Spleen (tissue), 13 donors: ENCODE measurements at places on chromosomes 4 and X.

DNA sequence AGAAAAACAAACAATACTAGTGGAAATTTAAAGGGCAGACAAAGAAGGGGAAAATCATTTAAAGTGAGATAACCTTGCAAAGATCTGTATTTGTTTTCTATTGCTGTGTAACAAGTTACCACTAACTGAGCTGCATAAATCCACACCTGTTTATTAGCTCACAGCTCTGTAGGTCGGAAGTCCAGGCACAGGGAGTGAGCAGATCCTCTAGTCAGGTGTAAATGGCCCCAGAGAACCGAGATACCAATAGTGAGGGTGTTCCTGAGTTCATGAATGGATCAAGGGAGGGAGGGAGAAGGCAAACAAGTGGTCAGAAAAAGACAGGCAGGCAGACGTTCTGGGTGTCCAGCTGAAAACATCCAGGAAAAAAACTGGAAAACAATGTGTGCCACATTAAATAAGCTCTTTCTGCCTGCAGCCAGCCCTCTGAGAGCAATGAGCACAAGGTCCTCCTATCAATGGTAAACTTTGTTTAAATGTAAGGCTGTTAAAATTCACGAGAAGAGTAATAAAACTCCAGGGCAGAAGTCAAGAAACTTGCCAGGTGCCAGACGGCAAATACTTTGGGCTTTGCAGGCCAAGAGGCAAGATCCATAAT is 25.0 kb downstream of the ADGRA3 start:
- DNase-seq, result no peak

GRCh38 chrX:96971812-96972211 is 88.1 kb downstream of the RPA4 start:
- no peak for DNase-seq

DNA sequence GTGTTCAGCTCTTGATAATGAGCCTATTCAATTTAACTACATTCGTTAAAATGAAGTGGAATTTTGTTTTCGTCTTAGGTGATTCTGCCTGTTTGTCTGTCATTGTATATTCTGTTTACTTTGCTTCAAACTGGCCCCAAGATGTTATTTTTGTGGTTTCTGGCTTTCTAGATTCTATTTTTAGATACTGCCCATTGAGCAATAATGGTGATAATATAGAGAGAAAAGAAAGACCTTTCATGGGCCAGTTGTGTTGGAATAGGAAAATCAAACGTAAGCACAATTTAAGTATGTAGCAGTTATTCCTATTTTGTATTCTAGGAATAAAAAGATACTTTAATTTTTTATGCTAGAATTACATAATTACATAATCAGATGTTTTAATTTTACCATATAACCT is 4.0 kb downstream of the CDKN2AIP start:
- DNase-seq, result no peak

DNA sequence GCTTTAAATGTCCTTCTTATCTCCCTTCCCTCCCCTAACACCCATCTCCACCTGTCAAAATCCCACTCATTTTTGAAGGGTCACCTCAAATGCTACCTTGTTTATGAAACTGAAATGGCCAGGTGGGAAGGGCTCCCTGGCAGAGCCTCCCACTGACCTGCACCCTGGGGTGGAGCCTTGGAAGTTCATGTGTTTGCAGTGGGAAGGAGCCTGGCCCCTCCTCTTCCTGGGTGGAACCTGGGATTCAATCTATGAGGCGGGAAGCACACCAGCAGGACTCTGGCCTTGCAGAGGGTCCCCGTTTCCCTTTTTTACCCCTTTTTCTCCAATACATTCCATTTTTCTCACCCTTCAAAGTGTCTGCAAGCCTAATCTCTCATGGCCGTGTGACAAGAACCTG is 197.4 kb downstream of the ENOX2 start:
- DNase-seq, result no peak

GRCh38 chrX:43002526-43003203 is 224.7 kb upstream of the PPP1R2C start:
- DNase-seq, result no peak

DNA sequence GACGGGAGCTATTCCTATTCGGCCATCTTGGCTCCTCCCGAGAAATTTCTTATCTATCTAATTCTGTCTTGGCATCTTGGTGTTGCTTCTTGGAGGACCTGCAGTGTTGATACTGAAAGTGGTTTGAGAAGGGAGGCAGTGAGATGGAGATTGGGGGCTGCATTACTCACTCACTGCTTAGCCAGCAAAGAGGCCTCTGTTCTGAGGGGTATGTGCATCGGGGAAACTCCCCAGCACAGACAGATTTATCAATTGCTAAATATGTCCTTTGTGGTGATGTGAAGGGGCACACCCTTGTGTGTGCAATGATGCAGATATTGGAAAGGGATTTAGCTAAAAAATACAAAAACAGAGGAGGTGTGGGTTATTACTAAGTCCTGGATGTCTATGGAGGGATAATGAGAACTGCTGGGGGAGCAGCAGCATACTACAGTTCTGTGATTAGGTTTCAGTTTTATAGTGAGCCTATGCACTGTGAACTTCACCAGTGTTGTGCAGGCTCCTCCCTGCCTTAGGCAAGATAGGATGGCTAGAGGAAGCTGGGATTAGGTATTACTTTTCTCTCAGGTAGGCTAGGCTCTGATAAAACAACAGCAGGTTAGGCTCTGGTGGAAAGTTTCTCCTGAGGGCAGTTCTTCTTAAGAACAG is 279.0 kb downstream of the HS3ST1 start:
- DNase-seq, result no peak

DNA sequence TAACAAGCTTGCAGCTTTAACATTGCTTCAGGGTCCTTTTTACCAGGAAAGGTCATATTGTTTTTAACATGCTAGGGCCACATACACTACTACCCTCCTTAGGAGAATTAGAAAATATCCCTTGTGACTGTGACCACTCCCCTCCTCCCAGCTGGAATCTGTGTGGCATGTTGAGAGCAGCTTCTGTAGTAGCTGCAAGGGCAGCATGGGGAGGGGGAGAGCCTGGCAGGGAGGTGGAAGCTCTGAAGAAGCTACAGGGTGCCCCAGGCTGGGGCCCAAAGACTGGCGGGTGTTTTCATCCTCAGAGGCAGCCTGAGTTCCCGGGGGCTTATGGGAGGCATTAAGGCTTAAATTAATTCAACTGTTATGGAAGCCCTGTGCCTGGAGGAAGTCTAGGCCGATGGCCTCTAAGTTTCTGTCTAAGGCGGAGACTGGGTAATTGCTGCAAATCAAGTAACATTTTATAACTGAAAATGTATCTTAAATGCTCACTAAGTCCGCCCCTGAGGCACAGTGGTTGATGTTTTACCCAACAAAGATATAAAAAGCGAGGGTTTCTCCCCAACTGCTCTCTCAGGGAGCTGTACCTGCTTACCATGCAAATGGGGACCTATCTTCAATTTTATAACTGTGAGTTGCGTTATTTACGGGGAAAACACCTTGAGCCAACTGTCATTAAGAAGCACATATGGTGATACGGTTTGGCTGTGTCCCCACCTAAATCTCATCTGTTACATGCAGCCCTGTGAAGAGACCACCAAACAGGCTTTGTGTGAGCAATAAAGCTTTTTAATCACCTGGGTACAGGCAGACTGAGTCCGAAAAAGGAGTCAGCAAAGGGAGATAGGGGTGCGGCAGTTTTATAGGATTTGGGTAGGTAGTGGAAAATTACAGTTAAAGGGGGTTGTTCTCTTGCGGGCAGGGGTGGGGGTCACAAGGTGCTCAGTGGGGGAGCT is 37.4 kb upstream of the STS start:
- DNase-seq, result no peak

DNA sequence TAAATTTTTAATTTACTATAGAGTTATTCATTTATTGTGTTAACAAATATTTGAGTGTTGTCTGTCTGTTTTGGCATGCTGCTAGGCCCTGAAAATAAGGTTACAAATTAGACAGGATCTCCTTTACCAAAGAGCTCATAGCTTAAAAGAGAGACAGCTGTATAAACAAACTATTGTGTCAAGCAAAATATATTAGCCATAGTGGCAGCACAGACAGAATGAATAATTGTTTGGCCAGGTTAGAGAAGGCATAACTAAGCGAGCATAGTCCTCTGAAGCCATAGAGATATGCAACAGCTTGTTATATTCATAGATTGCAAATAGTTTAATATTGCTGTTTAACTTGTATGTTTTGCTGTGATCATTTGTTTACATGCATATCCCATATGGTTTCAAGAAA is 66.7 kb upstream of the NDUFC1 start:
- no peak for DNase-seq

DNA sequence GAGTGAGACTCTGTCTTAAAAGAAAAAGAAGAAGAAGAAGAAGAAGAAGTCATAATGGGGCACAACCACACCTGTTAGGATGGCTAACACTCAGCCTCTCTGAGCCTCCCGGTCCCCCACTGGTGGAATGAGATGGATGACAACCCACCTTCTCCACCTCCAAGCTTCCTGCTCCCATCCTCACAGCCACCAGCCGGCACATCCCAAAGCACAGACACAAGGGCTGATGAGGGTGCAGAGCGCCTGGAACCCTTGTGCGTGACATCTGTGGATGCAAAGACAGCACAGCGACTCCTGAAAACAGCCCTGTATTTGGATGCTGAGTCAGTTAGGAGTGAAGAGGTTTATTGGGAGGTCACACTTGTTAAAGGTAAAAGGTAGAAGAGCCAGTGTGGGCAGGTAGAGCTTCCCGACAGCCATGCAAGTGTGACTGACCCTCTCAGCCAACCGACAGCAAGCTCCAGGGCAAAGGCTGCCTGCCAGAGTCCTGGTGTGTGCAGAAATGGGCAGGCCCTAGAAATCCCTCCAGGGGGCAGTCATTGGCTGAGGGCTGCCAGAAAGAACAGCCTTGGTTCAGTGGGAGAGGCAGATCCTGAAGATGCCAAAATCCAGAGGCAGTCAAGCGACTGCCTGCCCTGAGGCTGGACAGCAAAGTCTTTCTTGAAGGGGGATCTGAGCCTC is 26.6 kb upstream of the MAN2B2 start:
- DNase-seq, result no peak

- no peak for DNase-seq
Measured at GRCh38 chrX:39427906-39428305, 626.6 kb downstream of the MID1IP1 start.

DNA sequence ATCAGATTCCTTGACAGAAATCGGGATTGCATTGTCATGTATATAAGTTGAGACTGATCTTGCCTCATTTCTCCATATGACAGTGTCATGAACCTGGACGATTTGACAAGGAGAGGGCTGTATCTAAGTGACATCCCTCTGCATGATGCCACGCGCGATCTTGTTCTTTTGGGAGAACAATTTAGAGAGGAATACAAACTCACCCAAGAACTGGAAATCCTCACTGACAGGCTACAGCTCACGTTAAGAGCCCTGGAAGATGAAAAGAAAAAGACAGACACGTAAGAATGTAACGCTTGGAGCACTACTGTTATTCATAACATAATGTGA is 40.9 kb downstream of the GUCY1B1 start:
- DNase-seq, result no peak

DNA sequence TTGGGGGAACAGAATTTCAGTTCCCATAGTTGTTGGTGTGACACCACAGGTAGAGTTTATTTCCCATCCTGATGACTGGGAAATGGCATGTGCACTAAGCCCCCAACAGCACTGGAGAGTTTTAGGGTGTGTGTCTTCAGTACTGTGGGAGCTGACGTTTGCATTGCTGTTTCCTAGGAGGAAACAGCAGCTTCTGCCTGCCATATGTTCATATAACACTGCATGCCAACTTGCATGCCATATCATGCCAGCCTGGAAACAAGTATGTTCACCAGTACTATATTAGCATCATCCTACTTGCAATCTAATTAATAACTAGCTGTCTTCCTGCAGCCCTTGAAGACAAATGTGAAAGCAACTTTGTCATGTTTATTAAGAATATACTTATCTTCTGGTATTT is 58.2 kb downstream of the NAA11 start:
- no peak for DNase-seq

DNA sequence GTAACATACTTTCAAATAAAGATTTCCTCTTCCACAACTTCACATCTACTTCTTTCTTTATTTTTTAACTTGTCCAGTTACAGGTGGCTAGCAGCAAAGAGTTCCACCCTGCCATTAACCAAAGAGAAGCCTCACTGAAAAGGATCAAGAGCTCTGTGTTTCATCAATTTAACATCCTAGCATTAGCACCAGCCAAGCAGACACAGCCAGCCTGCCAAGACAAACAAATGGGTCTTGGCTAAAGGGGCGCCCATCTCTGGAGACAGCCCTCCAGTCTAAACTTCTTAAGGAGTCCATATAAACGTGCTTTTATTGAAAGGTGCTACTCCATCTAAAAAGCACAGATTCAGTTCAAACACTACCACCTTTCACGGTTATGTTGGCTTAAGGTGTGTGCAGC is 105.3 kb downstream of the ADAMTS3 start:
- no peak for DNase-seq

GRCh38 chrX:41603596-41603995 is 85.2 kb upstream of the GPR34 start:
- DNase-seq, result no peak

GRCh38 chr4:148240241-148240640 is 202.0 kb downstream of the NR3C2 start:
- no peak for DNase-seq

DNA sequence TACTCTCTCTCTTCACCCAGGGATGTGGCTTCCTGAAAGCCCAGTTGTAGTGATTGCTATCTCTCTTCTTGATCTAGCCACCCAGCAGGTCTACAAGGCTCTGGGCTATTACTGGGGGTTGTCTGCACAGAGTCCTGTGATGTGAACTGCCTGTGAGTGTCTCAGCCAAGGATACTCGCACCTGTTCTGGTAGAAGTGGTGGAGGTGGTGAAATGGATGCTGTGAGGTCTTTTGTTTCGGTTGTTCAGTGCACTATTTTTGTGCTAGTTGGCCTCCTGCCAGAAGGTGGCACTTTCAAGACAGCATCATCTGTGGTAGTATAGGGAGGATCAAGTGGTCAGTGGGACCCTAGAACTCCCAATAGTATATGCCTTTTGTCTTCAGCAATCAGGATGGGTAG is 268.0 kb downstream of the GABRG1 start:
- DNase-seq, result peak; percentile 17

DNA sequence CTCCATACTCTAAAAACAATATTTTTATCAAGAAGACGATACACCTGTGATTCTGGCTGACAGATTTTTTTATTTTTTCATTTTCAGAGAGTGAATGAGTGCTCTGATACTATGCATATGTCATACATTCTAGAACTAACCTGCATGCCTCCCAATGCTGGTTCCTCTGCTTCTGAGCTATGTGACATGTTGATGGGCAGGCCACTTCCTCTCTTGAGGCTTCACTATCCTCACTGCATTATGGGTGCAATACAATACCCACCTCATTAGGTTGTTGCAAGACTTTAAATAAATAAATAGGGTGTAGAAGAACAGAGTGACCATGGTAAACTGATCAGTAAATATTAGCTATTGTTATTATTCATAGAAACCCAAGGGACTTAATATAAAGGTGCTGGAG is 408.3 kb downstream of the HNRNPD start:
- no peak for DNase-seq

- no peak for DNase-seq
Measured at GRCh38 chrX:123348468-123348867, 164.4 kb downstream of the GRIA3 start.

DNA sequence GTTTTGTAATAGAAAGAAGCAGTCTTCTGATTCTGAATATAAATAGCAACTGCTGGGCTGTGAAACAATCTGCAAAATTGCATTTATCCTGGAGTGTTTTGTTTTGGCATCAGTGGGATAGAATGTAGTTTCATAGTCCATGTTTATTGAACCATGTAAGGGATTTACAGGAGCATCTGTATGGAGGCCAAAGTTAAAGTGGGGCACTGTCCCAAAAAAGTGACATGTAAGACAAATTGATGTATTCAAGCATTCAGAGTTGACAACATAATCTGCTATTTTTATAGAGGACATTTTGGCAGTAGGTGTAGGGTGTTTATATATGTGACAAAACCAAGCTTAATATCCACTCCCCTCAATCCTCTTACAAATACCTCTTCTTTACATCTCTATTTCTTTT is 200.5 kb upstream of the ANK2 start:
- no peak for DNase-seq
